HS-5 (cell line): ENCODE measurements at places on chromosomes 4 and X.

DNA sequence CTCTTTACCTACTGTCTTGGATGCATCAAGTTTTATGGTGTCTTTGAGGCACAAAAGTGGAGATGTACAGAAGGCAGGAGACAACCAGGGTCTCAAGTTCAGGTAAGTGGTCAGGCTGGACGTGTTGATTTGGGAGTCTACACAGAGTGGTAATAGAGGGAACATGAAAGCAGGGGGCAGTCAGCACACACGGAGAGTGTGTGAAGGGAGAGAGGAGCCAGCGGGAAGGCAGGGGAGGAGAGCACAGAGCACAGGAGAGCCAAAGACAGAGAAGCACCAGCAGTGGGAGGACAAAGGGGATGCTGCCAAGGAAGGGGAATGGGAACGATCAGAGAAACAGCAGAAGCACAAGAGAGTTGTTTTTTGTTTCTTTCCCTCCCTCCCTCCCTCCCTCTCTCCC is 32.9 kb downstream of the TMEM150C start:
- DNase-seq = no peak

DNA sequence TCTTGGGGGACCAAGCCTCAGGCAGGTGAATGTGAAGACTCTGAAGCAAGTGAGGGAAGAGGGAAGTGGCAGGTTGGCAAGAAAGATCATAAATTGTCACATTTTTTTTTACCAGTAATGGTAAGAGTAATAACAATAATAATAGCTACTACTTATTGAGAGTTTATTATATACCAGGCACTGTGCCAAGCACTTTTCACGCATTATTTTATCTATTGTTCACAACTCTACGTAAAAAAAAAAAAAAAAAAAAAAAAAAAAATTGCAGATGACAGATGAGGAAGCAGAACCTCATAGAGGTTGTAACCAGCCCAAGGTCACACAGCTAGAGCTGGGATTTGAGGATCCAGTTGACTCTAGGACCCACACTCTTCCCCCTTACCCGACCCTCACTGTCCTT is 40.9 kb downstream of the TSC22D3 start:
- DNase-seq = no peak

DNA sequence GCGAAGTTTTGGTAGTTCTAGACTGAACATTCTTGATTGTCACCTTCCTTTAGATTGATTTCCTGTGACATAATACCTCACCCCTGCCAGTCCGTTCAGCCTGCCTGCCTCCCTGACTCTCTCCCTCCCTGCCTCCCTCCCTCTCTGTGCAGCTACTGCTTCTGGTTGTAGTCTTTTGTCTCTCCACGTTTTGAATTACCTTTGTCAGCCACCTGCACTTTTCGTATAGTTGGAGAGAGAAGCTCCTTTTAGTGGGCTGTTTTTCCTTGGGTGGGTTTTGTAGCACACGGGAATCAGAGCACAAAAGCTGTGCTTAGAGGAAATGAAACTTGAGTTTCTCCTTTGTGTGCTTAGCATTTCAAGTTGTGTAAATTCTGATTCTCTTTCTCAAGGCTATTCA is 32.6 kb upstream of the MSMO1 start:
- no peak for DNase-seq

GRCh38 chr4:6520978-6521377 is 48.6 kb upstream of the PPP2R2C start:
- DNase-seq = no peak

- no peak for DNase-seq
Observed at GRCh38 chr4:57043347-57044251, 64.9 kb downstream of the POLR2B start.

GRCh38 chr4:100257567-100257966 is 67.3 kb upstream of the DDIT4L start:
- no peak for DNase-seq
